Lung (tissue), 17 donors: ENCODE measurements at places on chromosomes 13 and 19. TPM values are rescaled to one million over a fixed set of nuclear protein-coding genes. Genes with fewer than 3 reads are reported as not detected.
A peak's percentile ranks its signal among the peaks of the same experiment; 100 is the strongest.

DNA sequence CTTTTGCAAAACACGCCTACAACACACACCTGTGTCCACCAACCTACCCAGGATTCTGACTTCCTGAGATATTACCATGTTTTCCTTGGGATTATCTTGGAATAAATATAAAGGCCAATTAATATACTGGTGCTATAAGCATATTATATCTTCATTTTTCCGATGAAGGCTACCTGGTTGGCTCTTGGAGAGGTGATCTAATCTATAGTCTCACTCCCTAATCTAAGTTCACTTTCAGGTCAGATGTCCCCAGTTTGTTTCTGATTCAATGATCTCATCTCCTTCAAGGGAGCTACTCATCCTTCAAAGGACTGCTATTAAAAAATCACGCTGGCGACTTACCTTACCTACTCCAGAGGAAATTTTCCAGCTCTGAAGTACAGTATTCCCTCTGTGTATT, 517.5 kb downstream of the KLF5 start:
- H3K4me3 ChIP-seq: no peak overlapping the region
- no peaks in the 10 kb centered on the region for H3K36me3 ChIP-seq
- H3K4me1 ChIP-seq: no peaks in the 10 kb centered on the region
- no peaks in the 10 kb centered on the region for H3K27me3 ChIP-seq
- H3K27ac ChIP-seq: no peak overlapping the region

DNA sequence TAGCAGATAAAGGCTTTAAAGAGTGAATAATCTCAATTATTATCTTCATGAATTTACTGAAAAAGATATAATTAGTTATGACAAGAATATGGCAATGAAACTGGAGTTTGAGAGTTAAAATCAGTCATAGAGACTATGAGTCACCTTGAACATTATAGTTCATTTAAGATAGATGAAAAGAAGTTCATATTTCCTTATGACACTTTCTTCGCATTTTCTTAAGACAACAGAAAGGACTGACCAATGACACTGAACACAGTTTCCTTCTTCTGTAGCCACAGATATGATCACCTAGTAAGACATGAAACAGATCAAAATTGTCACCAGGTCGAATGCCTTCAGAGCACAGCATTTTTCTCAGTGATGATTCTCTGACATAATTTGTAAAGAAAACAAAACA, 202.1 kb downstream of the KLF12 start:
- no peaks in the 10 kb centered on the region for H3K4me1 ChIP-seq
- no peaks in the 10 kb centered on the region for H3K27me3 ChIP-seq
- no peak overlapping the region for H3K4me3 ChIP-seq
- H3K27ac ChIP-seq: no peak overlapping the region
- no peaks in the 10 kb centered on the region for H3K36me3 ChIP-seq

DNA sequence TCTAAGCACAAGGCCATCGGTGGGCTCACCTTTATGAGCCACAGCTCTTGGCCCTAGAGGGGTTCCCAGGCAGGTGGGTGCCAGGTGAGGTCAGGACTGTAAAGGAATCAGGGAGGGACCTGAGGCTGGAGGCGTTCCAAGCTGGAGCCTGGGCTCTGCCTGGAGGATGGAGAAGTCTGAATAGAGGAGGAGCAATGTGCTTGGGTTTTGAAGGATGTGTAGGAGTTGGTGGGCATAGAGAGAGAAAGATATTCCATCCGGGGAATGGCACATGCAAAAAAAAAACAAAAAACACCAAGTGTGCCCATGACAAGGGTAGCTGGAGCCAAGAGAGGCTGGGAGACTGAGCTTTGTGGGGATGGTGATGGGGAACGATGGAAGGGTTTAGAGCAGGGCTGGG, 2.4 kb downstream of the GRIN3B start:
- no peaks in the 10 kb centered on the region for H3K4me1 ChIP-seq
- H3K36me3 ChIP-seq: no peaks in the 10 kb centered on the region
- no peak overlapping the region for H3K4me3 ChIP-seq
- no peak for DNase-seq
- H3K27me3 ChIP-seq: peaks cover 5% of the 10 kb centered on the region

DNA sequence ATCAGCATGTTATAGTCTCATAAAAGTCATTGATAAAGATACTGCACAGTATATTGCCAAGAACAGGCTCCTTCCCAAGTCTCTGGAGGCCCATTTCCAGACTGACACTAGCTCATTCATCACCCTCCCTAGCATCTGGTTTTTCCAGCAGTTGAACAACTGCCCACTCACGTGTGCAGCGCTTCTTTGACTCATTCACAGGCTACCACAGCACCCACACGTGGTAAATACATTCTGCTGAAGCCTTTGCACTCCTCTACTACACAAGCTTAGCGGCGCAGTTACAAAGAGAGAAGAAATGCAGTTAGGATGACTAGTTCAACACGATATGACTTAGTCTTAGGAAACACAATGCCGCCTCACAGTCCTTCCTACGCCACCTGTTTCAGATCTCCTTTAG, 87.7 kb downstream of the DOCK9 start:
- no peak for DNase-seq
- no peak overlapping the region for H3K27ac ChIP-seq
- no peaks in the 10 kb centered on the region for H3K27me3 ChIP-seq
- H3K4me3 ChIP-seq: no peak overlapping the region
- H3K4me1 ChIP-seq: peaks cover 20% of the 10 kb centered on the region
- no peaks in the 10 kb centered on the region for H3K36me3 ChIP-seq

- DNase-seq: no peak
- H3K36me3 ChIP-seq: no peaks in the 10 kb centered on the region
- H3K27me3 ChIP-seq: no peaks in the 10 kb centered on the region
- no peaks in the 10 kb centered on the region for H3K4me1 ChIP-seq
- no peak overlapping the region for H3K27ac ChIP-seq
- no peak overlapping the region for H3K4me3 ChIP-seq
Observed at GRCh38 chr13:50712881-50713280, 130.6 kb downstream of the DLEU7 start.

GRCh38 chr13:79548902-79549301, 67.9 kb downstream of the NDFIP2 start:
- no peak overlapping the region for H3K27ac ChIP-seq
- peak; percentile 63 for DNase-seq
- H3K4me1 ChIP-seq: no peaks in the 10 kb centered on the region
- no peaks in the 10 kb centered on the region for H3K36me3 ChIP-seq

DNA sequence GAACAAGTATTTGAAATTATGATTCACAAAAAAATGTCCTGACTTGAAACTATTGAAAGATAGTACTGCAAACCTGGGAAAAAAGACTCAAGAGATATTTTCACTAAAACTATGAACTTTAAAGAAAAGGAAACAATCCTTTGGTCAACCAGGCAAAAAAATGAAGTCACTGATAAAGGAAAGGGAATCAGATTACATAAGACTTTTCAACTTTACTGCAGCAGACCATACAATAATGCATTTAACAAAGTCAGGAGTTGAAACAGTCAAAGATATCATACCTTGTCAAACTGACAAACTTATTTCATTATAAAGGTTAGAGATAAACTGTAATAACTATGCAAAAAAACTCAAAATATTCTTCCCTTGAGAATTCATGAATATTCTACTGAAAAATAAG, 361.6 kb downstream of the DLEU7 start:
- H3K27ac ChIP-seq: no peak overlapping the region
- H3K4me3 ChIP-seq: no peak overlapping the region
- H3K27me3 ChIP-seq: no peaks in the 10 kb centered on the region
- H3K4me1 ChIP-seq: no peaks in the 10 kb centered on the region

GRCh38 chr13:50990065-50990817, 80.7 kb downstream of the RNASEH2B start:
- peaks cover 7% of the 10 kb centered on the region for H3K4me1 ChIP-seq
- DNase-seq: peak; percentile 47
- H3K27me3 ChIP-seq: no peaks in the 10 kb centered on the region
- H3K27ac ChIP-seq: no peak overlapping the region
- no peaks in the 10 kb centered on the region for H3K36me3 ChIP-seq

- H3K4me3 ChIP-seq: no peak overlapping the region
- DNase-seq: no peak
- H3K4me1 ChIP-seq: no peaks in the 10 kb centered on the region
- no peaks in the 10 kb centered on the region for H3K36me3 ChIP-seq
Observed at GRCh38 chr19:4482721-4483364, 10.7 kb downstream of the HDGFL2 start.

DNA sequence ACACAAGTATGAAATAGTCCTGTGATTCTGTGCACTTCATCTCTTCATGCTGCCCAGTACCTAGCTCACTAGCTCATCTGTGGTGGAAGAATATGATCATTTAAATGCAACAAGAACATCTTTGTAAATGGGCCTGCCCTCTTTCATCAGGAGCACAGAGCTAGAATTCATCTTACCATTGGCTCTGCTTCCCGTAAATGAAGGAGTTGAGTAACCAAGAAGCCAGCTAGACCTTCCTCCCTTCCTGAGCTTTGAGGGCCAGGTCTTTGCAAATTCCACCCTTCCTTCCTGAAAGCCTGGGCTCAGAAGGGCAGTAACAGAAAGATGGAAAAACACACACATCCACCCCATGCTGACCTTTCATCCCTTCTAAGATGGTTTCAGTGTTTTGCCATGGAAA, 82.0 kb downstream of the FRY start:
- H3K27me3 ChIP-seq: no peaks in the 10 kb centered on the region
- no peaks in the 10 kb centered on the region for H3K4me1 ChIP-seq
- no peak overlapping the region for H3K27ac ChIP-seq
- DNase-seq: no peak
- H3K4me3 ChIP-seq: no peak overlapping the region

- H3K36me3 ChIP-seq: peaks cover 2% of the 10 kb centered on the region
- peaks cover 28% of the 10 kb centered on the region for H3K4me1 ChIP-seq
- H3K27me3 ChIP-seq: no peaks in the 10 kb centered on the region
- H3K4me3 ChIP-seq: no peak overlapping the region
Observed at GRCh38 chr19:44754750-44755080, 6.2 kb downstream of the BCL3 start.

DNA sequence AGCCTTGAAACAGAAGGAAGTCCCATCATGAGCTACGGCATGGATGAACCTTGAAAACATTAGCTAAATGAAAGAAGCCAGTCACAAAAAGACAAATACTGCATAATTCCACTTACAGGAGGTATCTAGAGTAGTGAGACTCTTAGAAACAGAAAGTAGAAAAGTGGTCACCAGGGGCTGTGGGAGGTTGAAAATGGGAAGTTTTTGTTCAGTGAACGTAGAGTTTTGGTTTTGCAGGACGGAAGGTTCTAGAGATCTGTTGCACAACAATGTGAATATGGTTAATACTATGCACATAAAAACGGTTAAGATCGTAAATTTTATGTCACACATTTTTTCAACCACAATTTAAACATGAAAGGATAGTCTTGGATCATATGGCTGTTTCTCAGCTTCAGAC, 11.9 kb upstream of the SLC10A2 start:
- H3K27ac ChIP-seq: no peak overlapping the region
- no peaks in the 10 kb centered on the region for H3K4me1 ChIP-seq
- no peaks in the 10 kb centered on the region for H3K27me3 ChIP-seq
- DNase-seq: no peak

DNA sequence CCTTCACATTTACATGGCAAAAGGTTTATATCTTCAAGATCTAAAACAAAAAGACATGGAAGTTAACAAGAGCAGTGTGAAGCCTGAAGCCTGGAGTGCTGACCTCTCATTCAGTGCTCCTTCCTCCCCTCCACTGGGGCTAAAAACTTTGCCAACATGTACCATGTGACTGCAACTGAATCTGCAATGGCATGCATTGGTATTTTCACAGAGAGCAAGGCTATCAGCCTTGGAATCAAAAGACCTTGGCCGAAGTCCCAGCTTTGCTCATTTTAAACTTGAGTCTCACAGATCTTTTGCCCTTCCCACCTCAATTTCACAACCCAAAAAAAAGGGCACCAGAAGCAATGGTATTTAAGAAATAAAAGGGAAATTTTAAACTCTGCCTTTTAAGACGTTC, 325.1 kb downstream of the DCT start:
- no peaks in the 10 kb centered on the region for H3K36me3 ChIP-seq
- no peak overlapping the region for H3K4me3 ChIP-seq
- DNase-seq: peak; percentile 76

Gene JUND
- 209 TPM for total RNA-seq

Gene PLPP2
- 14.1 TPM for total RNA-seq

Gene CGB7
- 0.21 TPM for total RNA-seq

Gene KLK2
- not detected for total RNA-seq

Gene ZGLP1
- 3.7 TPM for total RNA-seq

Gene TNFSF9
- 1.00 TPM for total RNA-seq

Gene ZNF224
- total RNA-seq: 63.7 TPM
